ENCODE measurements at places on chromosomes 6 and 20.

DNA sequence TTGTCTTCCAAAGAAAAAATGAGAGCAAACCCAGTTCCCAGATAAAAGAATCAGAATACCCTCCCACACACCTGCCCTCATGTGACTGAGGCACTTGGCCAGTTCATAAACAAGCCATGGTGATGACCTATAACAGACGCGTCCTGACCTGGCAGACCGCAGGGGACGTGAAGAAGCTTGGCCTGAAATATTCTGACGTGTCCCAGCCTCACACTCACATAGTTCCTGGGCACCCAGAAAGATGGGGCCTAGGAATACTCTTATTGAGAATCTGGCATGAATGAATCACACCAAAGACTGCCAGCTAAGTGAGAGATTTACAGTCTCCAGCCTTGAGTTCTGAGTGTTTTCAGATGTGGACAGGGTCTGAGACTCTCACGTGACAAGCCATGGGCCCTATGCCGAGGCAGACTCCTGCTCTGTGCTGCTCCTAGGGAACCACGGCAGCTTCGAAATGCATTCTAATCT lies 17.2 kb upstream of the MAP3K4 start:
- DNase-seq: no peak

DNA sequence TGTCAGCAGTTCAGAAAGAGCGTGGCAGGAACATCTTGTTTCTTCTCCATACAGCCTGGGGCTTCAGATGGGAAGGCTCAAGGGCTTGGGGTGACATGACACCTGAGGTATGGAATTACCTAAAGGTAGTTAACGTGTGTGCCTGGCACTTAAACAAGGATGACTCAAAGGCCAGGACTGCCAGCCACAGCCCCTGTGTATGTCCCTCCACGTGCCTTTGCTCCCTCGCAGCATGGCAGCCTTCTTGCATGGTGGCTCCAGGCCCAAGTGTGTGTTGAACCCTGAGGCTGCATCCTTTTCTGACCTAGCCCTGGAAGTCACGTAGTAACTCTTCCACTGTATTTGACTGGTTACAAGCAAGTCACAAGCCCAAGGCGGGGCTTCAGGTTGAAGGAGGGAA lies 33.6 kb upstream of the MYL9 start:
- DNase-seq: no peak

- DNase-seq: no peak
Measured at GRCh38 chr6:117933471-117933870, 26.4 kb downstream of the SLC35F1 start.

- peak; percentile 8 for DNase-seq
Measured at GRCh38 chr6:5085648-5086293, 630 bp downstream of the PPP1R3G start.

GRCh38 chr6:33702345-33702977 lies 9.0 kb downstream of the UQCC2 start:
- DNase-seq: no peak

GRCh38 chr6:38695227-38695900 lies 7.6 kb downstream of the GLO1 start:
- DNase-seq: no peak

DNA sequence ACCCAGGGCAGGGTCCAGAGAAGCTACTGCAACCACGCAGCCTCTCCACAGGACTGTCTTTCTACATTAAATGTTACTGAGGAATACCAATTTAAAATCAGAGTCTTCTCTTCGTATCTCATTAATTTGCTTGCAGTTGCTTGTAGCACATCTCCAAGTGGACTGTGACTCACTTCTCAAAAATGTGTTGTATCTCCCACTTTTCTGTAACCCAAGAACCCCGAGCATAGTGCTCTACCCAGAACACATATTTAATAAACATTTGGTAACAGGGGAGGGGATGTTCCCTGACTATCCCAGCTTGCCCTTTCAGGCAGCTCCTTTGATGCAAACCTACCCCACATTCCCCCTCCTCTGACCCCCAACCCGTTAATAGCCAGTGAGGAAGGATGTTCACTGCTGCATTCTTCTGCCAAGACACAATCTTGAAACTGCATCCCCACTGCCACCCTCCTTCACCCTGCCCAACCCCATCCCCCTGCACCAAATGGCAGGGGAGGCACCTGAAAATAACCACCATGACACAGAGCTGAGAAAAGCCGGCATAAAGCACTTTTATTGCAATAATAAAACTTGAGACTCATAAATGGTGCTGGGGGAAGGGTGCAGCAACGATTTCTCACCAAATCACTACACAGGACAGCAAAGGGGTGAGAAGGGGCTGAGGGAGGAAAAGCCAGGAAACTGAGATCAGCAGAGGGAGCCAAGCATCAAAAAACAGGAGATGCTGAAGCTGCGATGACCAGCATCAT lies 24.2 kb downstream of the FKBP1A start:
- no peak for DNase-seq

- DNase-seq: no peak
Measured at GRCh38 chr6:119749335-119749734, 399.8 kb upstream of the MAN1A1 start.

DNA sequence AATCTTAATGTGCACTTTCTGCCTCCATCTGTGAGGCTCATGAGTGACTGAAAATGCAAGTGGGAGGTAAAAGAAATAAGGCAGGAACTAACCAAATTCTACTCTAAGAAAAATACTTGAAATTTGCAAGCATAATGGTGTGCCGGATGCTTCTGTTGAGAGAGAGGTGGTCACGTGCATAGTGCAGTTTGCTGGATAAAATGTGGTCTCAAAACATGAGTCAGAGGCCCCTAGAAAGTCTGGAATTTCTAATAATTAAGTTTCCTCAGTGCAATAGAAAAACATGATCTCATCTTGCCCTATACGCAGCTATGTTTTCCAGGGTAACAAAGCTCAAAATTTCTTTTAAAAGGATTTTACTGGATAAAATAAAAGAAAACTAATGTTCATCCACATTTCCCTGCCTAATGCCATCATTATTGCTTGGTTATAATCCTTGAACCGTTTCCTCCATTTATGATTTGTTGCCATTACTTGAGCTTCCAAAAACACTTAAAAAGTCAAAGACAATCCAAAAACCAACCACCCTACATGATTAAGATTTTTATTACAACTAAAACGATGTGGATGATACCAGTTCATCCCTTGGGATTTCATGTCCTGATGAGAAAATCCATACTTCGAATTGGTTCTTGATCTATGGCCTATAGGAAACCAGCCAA lies 351.7 kb upstream of the ARID1B start:
- DNase-seq: no peak

DNA sequence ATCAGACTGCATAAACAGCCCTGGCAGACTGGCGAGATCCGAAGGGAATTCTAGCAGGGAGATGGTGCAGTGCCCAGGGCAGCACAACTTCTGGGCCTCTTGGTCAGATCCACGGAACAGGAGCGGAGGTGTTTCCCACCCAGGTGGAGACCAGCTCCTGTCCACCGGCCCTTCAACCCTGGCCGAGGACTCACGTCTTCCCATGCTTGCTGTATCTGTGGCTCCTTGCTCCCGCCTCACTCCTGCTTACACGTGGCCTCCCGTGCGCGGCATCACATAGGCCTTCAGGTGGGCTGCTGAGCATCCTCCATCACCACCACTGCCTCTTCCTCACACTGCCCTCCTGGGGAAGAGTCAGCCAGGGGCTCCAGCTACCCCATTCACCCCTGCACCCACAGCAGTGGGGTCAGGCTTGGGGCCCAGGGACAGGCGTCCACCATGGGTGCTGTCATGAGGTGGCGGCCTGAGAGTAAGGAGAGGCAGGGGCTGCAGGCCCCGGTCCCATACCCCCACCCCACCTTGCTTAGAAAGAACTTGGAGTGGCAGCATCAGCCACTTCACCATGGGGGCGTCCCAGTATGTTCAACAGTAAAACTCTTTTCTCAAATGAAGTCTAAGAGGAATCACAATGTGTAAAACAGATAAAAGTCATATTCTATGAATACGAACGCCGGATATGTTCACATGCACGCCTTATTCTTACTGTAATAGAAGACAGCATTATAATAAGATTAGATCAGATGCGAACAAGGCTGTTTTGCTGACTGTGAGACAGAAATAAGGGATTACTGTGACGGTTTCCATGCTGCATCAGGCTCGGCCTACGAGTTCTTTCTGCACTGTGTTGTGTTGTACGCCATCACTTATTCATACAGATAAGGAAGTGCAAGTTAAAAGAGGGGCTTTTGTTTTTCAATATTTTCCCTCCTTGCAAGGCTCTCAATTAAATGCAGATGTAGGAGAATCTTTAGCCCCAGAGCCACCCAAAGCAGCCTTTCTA lies 165.4 kb downstream of the GRM4 start:
- DNase-seq: no peak

GRCh38 chr6:161748535-161749416 lies 474.9 kb upstream of the AGPAT4 start:
- peak; percentile 40 for DNase-seq

DNA sequence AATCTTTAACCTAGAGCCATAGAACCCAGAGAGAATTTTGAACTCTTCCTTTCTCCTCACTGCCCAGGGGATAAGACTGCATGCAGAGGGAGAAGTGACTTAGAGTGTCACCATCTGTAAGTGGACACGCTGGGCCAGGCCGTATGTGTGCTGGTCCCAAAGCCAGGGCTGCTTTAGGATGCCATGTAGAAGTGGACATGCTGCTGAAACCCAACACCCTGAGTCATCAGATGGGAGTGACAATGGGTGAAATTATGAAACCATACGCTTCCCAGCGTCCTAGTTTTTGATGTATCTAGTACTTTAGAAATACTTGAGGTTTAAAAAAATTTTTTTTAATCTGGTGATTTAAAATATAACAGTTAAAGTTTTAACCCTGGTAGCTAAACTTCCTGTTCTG lies 191.1 kb downstream of the FNDC1 start:
- no peak for DNase-seq

- no peak for DNase-seq
Measured at GRCh38 chr20:62195075-62195405, 12.2 kb downstream of the MTG2 start.

GRCh38 chr6:5107341-5107740 lies 22.2 kb downstream of the PPP1R3G start:
- DNase-seq: no peak

- DNase-seq: no peak
Measured at GRCh38 chr6:67976486-67976885, 658.6 kb upstream of the ADGRB3 start.

GRCh38 chr6:138031417-138031816 lies 75.8 kb downstream of the PERP start:
- DNase-seq: no peak

DNA sequence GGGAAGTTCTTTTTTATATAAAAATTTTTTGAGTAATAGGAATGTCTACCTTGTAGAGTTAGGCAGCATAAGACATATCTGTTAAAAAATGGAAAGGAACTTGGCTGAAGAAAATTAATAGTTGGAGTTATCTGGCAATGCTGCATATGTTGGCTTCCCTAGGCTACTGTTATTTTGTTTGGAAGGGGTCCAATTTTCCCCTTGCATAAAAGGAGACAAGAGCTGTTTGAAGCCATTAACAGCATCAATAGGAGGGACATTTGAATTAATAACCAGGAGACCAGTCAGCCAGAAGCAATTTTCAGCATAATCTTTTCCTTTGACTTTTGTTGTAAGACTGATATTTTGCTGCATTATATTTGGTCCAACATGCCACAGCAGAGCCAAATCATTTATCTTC lies 80.9 kb upstream of the TAB2 start:
- DNase-seq: no peak

DNA sequence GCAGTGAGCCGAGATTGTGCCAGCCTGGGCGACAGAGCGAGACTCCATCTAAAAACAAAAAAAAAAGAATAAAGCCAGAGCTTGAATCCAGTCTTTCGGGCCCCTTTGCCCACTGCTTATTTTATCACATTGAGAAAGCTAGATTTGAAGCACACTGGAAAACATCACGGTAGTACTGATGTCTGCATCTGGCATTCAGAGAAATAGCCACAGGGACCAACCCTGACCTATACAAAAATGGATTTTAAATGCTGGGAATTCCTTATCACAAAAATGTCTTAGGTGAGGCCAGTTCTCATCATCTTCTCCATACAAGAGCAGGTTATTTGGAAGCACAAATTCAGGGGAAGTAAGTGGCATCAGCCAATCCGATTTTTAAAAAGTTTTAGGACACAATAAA lies 49.5 kb downstream of the SLC35D3 start:
- no peak for DNase-seq

DNA sequence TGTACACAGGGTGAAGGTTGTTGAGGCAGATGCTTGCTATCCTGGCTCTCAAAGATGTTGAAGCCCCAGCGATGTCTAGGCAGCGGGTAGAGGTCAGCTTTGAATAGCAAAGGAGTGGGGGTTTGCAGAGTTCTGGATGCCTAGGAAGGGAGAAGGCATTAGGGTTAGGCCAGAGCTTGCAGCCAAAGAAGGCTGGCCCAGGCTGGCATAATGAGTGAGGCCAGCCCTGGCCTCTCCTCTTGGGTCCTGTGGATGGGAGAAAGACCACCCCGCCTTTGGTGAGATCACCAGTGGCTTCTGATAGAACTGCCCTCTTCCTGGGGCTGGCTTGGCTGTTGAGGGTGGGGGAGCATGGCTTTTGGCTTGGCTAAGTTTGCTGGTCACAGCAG lies 406 bp upstream of the WFDC5 start:
- DNase-seq: no peak

- no peak for DNase-seq
Measured at GRCh38 chr6:55953335-55953734, 77.9 kb upstream of the BMP5 start.

GRCh38 chr20:43940518-43941225 lies 26.0 kb downstream of the TOX2 start:
- DNase-seq: no peak

DNA sequence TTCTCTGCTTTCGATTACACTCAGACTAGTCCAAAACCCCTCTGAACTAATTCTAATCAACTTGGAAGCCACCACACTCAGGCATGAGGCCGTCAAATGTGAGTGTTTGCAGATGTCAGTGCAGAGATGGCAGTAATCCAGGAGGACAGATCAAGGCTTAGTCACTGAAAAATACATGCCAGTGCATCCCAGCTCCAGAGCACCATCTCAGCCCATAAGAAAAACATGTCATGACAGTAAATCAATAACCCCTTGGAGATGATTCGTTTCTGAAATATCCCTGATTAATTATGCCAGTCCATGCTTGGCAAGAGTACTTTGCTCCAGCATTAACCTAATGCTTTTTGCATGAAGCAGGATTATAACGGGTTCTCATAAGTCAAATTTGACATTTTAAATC lies 179.5 kb downstream of the ADAT2 start:
- no peak for DNase-seq

GRCh38 chr6:77707603-77708002 lies 54.8 kb downstream of the MEI4 start:
- DNase-seq: no peak

GRCh38 chr6:118665011-118665410 lies 13.6 kb upstream of the CEP85L start:
- DNase-seq: no peak

Data from activated naive CD8-positive, alpha-beta T cell treated with anti-CD3 and anti-CD28 coated beads, Interleukin-2, amount 50 U/mL, for 24 hours (primary cell).